Endothelial cell of umbilical vein (primary cell): ENCODE measurements at places on chromosomes 1 and 21.

- DNase-seq: peak; percentile 45
Observed at GRCh38 chr1:218481116-218481775, 136.1 kb downstream of the TGFB2 start.

- peak; percentile 83 for DNase-seq
Observed at GRCh38 chr1:1000357-1001056, 610 bp upstream of the HES4 start.

DNA sequence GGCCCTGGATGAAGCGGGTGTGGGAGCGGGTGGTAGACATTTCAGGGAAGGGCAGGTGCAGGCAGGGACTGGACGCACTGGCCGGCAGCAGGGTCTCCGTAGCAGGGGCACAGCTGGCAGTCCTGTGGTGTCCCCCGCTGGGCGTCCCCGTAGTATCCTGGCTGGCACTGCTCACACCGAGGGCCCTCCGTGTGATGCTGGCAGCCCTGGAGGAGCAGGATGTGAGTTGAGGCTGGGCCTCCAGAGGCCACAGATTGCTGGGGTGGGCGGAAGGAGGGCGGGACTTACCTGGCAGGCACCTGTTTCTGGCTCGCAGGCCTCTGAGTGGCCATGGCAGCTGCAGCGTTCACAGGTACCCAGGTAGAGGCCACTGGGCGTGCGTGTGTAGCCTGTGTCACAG is 62.3 kb downstream of the LDLRAD2 start:
- DNase-seq: no peak

- DNase-seq: peak; percentile 43
Observed at GRCh38 chr1:184258525-184258924, 128.3 kb upstream of the C1orf21 start.

DNA sequence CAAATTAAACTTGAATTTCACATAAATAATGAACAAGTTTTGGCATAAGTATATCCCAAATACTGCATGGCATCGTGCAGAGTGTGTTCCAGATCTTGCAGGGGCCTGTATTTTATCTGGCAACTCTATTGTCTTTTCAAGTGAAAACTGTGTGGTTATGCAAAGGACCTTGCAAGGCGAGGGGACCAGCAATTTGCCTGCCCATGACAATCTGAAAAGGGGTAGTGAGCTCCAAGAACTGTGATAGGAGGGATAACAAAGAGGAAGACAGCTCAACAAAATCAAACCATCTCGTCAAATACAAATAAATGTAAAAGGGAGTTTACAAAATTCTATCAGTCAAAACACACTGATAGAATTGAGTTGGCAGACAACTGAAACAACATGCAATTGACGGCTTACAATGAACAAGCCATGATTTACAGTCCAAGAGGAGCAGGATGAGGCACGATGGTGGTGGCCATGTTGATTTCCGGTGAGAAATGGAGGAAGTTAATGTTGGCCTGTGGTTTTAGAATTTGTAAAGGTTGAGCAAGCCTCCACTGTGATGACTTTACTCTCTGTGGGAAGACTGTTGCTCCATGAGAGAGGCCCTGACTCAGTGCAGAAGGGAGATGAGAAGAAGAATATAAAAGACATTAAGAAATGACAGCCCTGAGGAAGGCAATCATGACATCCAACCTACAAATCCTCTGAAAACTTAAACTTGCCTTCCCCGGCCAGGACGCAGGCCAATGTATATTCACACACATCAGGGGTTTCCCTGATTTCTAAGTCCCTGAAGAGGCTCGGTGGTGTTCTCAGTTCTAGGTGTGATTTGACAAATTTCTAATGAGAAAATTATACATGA is 132.2 kb downstream of the ADSS2 start:
- no peak for DNase-seq

- DNase-seq: no peak
Observed at GRCh38 chr1:1213345-1214265, at the start of gene TNFRSF4. Gene TNFRSF4, minus strand, starts transcription at chr1:1214153. Its CDS starts 26 bp downstream, at chr1:1214127.

- no peak for DNase-seq
Observed at GRCh38 chr1:163055005-163055404, 14.2 kb upstream of the RGS4 start.

GRCh38 chr1:224052772-224053171 is 61.1 kb upstream of the FBXO28 start:
- peak; percentile 96 for DNase-seq

DNA sequence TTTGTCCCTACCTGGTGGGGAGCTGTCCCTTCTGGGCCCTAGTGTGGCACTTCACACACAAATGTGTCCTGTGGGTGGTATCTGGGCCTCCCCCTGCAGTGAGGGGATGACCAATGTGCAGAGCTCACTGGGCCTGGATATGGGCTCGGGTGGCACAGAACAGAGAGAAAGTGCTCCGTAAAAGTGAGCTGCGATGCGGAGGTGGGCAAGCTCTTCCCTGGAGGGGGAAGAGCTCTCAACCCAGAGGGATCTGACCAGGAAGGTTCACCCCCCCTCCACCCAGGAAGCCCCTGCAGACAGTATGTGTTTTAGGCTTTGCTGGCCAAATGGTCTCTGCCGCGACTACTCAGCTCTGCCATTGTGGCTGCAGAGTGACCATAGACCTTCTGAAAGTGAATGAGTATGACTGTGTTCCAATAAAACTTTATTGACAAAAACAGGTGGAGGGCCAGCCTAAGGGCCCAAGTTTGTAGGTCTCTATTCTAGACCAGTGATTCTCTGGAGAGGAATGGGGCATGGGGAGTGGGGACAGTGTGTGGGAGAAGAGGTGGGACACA is 8.6 kb upstream of the ITGB2 start:
- no peak for DNase-seq

DNA sequence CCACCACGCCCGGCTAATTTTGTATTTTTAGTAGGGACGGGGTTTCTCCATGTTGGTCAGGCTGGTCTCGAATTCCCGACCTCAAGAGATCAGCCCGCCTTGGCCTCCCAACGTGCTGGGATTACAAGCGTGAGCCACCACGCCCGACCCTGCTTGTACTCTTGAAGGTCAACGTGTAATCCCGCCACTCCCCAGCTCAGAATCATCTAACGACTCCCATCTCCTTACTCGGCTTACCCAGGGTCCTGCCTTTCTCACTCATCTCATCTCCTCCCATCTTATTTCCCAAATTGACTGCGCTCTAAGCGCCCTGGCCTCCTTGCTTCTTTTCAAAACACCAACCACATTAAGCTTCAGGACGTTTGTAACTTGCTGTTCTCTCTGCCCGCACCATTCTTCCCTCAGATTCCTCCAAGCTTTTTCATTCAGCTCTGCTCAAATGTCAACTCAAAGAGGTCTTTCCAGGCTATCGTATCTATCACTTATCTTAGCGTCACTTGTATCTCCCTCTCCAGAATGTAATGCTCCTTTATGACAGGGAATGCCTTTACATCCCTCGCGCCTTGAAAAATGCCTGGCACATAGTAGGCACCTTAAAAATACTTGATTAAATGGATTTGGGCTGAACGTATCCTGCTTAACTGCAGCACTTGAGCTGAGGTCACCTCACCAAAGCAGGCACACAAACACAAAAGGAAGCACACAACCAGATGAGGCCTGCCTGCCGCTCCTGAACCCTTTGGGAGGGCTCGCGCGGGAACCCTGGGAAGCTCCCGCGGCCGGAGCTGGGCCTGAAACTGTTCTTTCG is 1.4 kb upstream of the USP1 start:
- no peak for DNase-seq

DNA sequence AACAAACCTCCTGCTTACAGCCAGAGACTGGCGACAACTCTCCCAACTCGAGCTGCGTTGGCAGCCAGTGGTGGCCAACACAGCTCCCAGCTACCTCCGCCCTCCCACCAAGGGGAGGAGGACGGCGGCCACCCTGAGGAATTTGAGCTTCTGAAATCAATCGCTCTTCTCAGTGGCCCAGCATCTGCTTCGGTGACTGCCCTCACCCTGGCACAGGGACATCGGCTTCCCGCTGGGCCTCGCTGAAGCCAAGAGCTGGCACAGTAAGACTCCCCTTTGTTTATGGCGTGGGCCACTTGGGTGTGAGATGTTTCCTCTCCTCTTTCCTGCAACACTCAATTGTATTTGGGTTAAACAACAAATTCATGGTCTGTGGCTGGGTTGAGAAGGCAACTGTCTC is 136.2 kb downstream of the ZBTB18 start:
- no peak for DNase-seq

DNA sequence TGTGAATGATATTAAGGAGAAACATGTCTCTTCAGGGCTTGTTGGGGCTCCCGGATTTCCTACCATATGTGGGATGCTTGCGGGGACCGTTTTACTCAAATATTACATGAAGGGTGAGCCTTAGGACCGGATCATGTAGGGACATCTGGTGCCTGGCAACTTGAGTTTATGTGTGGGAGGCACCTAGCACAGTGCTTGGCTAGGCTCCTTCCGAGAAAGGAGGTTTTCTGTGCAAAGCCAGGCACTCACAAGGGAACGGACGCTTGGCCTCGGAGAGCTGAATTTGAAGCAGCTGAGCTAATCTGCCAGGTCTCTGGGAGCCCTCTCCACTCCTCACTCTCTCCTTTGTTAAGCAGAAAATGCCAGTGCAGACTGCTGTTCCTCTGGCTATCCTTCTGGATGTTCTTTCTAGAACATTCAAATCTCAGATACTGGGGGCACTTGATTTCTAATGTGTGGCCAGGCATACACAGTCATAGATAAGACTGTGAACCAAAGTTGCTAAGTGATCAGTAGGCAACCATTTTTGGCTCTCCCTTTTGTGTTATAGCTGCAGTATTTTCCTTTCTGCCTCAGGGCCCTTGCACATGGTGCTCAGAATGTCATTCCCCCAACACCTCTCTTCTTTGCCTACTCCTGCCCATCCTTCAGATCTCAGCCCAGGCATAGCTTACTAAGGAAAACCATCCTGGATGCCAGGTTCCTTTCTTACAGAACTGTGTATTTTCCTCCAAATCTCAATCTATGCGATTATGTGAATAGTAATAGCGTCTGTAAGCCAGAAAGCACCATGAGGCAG is 216.6 kb upstream of the CSF3R start:
- no peak for DNase-seq

DNA sequence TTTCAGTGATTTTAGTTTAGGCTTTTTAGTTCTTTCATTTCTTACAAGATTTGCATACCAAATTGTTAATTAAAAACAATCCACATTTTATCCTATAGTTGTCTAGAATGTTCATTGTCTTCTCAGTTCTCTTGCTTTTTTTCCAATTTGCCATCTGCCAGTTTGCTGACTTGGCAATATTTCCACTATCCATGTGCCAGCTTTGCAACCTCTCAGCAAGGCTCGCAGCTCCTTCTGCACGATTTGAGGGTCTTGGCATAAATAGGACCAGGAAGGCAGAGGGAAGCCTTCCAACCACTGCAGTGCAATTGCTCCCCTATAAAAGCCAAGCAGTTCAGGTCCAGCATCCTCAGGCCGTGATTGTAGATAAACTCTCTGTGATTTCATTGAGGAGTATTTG is 306.8 kb upstream of the FMN2 start:
- DNase-seq: no peak

GRCh38 chr1:116741836-116742565 is 12.2 kb upstream of the CD2 start:
- no peak for DNase-seq

DNA sequence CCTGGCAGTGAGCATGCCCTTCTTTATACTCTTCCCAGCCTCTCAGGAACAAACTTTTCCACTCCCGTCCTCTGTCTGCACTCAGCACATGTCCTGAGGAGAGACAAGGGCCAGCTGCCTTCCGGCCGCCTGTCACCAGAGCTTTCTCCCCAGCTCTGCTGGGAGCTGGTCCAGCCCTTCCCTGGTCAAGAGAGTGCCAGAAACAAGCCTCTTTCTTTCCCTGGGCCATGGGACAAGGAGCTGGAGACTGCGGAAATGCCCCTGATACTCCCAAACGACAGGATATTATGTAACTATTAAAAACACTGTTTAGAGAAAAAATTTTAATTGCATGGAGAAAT is 10.4 kb downstream of the LAMB3 start:
- DNase-seq: peak; percentile 60

DNA sequence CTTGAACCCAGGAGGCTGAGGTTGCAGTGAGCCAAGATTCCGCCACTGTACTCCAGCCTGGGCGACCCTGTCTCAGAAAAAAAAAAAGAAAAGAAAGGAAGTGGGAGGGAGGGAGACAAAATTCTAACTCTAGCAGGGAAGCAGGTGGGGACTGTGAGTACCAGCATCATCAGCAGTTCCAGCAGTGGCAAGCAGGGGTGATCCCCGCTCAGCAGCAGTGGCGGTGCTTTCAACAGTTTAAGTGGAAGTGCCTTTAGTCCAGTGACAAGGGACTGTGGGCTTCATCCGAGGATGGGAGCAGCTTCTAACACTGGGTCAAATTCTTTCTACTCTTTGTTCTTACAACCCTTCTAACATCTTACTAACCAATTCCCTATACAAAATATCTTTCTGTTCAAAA is 858.1 kb upstream of the ADAMTS5 start:
- no peak for DNase-seq

DNA sequence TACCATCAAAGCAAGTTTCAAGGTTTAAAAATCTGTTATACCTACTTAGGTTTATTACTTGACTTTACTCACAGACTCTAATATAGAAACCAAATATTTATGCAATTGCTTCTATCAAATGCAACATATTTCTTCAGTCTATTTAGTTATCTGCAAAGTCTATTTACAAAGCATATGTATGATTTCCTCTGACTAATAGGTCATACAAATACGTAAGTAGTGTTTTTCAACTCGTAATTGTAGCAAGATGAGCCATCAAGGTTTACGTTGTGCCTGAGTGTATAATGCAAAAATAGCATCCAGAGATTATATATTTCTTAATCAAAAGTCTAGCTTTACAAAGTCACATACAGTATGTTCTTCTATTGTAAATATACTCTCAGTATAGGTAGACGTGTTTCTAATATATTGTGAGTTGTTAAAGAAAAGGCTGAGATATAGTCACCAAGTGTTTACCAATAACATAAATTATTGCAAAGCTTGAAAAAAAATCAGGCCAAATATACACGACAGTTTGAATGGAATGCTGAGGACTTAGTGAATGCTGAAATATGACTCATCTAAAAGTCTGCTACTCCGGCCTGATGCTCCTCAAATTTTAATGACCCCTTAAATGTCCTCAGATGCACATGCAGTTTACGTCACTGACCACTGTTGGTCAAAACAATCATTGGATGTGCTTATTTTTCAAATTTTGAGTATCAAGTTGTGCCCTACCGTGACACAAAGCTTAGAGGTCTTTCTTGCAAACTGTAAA is 48.4 kb downstream of the ADAMTS5 start:
- no peak for DNase-seq

DNA sequence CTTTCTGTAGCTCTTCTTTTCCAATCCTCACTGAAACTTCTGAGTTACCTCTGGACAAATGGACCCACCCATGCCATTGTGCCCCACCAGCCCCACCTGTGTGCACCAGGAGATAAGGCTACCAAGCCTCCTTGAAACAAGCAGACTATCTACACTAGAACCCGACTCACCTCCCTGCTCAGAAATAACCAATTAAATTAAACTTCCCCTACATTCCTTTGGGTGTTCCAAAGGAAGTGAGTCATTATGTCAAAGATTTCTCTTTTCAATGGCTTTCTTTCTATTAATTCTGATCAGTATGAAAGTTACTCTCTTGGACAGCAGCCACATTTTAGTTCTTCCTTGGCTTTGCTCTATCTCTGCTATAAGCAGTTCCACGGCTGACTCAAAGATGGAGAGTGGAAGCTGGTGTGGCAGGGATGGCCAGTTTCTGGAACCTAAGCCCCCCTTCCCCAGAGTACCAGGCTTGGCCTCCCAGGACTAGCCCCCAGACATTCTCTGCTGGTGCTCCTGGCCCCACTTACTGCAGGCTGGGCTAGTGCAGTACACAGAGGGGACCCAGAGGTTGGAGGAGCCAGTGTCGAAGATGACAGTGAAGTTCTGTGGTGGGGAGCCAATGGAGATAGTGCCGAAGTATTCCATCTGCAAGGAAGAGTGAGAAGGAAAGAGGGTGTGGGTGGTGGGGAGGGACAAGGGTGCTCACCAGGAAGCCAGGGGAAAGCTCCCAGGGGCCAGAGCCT is 1.9 kb downstream of the CTSE start:
- peak; percentile 44 for DNase-seq
